ENCODE measurements at places on chromosomes 4 and X.

DNA sequence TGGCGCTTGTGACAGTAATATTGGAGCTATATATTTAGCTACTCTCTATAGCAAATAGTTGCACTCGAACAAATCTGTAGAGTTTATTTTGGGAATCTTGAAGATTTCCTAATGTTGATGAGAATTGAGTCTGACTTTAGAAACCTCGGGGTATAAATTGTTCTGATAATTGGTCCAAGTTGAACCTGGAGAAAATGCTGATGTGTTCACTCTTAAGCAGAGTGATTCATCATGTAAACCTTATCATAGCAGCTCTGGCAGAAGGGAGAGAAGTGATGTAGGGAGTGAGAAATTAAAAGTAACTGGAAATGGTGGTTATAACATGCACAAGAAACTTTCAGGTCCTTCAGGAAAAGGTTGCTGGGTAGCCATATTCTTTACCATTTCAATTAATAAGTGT is 16.4 kb upstream of the SLC4A4 start:
- DNase-seq, result no peak

GRCh38 chrX:100743009-100743607 is 11.2 kb upstream of the SYTL4 start:
- DNase-seq, result no peak

DNA sequence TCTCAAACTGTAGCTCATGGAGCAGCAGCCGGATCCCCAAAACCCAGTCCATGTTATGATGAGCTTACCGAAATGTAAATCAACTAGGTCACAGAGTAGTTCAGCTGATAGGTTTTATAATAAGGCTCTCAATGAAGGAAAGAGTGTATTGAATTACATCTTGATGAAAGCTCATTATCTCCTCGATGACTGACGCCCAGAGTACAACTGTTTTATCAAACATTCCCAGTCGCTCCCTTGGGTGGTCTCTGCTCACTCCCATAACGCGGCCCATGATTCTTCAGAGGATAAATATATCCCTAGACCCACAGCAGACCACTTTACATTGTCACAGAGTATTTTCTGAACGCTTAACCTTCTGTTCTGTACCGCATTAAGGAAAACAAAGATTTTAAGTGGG is 452.3 kb upstream of the GALNT7 start:
- no peak for DNase-seq

DNA sequence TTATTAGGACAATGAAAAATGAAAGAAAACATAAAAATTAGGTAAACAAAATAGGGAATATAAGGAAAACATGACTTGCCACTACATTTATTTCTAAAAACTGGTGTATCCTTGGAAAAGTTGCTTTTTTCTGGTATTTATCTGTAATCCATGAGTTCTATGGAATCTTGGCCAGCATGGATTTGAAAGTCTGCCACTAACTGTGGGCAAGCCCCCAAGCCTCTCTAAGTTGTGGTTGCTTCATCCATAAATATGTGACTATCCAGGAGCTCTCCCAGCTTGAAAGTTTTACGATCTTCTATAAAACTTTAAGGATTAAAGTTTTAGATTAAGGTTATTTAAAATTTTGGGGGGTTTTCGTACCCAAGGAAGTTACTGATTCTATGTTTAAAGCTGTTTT is 21.8 kb downstream of the RPS6KA3 start:
- no peak for DNase-seq

Measured in Panc1 (cell line).